ENCODE measurements at places on chromosomes 2 and 18.

GRCh38 chr18:47999801-48000248 lies 69.4 kb upstream of the SMAD2 start:
- DNase-seq: no peak

GRCh38 chr2:239731998-239732665 lies 293.0 kb downstream of the NDUFA10 start:
- DNase-seq: no peak

- peak; percentile 53 for DNase-seq
These were observed 52.6 kb downstream of the CHN1 start for GRCh38 chr2:174952607-174953006.

DNA sequence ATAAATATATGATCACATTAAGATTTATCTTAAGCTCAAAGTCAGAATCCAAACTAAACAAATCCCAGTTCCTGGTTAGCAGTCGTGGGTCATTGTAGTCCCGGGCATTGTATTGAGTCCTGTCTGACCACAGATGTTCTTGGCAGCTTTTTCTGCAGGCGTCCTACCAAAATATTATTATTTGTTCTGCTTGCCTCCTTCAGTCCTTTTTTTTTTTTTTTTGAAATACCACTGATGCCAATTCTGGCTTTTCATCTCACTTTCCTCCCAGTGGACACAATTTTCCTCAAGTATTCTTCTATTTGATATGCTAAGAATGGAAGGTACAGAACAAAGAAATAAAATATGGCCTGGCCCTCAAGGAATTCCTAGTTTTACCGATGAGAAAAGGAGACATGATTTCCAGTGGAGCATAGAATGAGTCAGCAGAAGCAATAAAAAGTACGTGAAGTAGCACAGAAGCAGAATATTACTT lies 151.6 kb downstream of the CSRNP3 start:
- DNase-seq: peak; percentile 20

DNA sequence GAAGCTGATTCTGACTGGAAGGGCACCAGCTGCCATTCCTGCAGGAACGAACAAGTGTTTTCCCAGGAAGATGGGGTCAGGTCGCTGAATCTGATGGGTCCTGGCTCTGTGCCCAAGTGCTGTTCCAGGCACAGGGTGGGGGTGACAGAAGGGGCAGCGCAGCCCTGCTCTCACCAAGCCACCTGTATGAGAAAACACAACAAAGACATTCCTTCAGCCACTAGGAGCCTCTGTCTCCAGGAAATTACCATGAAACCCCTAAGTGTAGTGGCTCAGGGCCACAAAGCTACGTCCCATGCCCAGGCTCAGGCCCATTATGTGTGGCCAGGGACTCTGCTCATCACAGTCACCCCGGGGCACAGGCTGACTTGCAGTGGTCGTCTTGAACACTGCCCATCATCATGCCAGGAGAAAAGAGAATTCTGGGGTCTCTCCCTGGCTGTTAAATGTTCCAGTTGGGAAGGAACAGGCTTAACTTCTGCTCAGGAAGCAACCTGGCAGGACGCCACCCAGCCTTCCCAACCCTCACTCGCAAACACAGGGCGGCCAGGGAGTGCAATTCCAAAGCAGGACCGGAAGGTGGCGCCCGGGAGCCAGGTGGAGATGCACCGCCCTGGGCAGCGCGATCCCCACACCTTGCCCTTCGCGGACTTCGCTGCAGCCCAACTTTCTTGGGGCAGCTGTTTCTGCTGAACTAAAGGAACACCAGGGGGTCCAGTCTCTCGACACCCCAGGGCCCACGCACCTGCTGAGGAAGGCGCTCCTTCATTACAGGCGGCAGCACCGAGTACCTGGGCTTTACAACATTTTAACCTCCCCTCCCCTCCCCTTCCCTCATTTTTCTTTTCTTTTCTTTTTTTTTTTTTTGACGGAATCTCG lies 11.0 kb upstream of the SFTPB start:
- DNase-seq: peak; percentile 82

GRCh38 chr2:169818241-169818640 lies 6.5 kb downstream of the METTL5 start:
- DNase-seq: no peak

GRCh38 chr18:10353791-10354190 lies 100.6 kb upstream of the APCDD1 start:
- DNase-seq: peak; percentile 95

Measured in EH (cell line).